CMK (cell line): ENCODE measurements at places on chromosomes 7 and 10.
A peak's percentile ranks its signal among the peaks of the same experiment; 100 is the strongest.

GRCh38 chr10:58241346-58241745 is 26.3 kb downstream of the IPMK start:
- no peak for DNase-seq

DNA sequence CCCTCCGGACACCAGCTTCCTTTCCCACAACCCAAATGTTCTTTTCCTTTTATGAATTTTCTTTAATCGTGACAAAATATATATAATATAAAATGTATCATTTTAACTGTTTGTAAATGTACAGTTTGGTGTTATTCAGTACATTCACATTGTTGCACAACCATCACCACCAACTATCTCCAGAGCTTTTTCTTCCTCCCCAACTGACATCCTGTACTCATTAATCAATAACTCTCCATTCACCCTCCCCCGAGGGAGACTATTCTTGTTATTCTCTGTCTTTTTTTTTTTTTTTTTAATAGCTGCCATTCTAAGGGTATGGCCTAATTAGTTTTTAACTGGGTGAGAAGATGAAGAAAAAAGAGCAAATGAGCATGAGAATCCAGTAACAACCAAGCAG is 30.6 kb upstream of the ITGB1 start:
- no peak for DNase-seq

DNA sequence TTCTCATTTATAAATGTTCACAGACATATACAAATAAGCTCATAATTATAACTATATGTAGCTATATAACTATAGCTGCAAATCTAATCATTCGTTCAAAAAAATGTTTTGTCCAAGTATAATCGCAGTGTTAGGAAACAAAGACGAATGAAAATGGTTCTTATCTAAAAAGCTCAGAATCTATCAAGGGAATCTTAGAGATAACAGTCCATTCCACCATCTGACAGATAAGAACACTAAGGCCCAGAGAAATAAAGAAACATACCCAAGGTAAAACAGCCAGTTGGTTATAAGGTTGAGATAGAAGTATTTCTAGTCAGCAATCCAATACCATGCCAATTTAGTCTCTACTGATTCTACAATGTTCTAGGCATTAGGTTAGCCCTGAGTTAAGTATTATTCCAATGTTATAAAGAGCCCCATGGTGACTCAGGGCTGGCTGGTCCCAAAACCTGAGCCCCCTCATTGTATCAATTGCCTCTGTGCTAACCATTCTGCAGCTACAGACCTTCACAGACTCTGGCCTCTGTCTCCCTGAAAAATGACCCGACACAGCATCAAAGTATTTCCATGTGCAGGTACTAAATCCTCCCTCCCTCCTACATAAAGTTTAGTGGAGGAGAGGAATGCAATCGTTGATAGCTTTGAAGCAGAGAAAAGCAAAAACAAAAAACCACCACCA is 30.0 kb downstream of the CHCHD3 start:
- no peak for DNase-seq

DNA sequence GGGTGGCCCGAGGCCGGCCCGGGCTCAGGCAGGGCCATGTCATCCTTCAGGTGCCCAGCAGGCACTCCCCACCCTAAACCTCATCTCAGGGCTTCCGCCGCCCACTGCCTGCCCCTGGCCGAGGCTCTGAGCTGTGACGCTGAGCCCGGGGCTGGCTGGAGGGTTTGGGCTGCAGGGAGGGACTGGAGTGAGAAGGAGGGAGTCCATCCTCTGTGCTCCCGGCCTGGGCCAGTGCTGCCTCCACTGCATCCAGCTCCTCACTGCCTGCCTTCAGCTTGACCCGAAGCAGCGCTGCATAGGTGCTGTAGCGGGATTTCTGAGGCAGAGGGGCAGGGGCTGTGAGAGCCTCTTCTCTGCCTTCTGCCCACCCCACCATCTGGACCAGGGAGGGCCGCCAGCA is 7.6 kb downstream of the NFKB2 start:
- no peak for DNase-seq

GRCh38 chr7:134289841-134290240 is 26.9 kb downstream of the SLC35B4 start:
- no peak for DNase-seq

GRCh38 chr7:38675494-38676106 is 44.4 kb upstream of the AMPH start:
- DNase-seq = no peak

DNA sequence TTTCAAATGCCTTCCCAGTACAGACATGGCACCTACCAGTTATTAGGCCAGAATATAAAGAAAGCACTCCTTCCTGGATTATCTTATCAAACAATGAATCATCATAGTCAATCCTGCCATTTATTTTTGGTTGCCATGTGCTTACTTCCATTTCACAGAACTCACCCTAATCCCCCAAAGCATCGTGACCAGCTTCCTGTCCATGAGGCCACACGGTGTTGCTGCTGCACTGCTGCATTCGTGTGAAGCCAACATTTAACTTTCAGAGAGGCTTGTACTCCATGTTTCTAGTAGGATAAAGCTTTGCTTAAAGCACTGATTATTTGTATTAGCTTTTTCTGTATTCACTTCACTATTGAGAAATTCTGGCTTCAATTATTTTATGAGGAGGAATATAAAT is 14.4 kb downstream of the COL28A1 start:
- peak; percentile 11 for DNase-seq
